ENCODE measurements at places on chromosomes 6 and 20.

DNA sequence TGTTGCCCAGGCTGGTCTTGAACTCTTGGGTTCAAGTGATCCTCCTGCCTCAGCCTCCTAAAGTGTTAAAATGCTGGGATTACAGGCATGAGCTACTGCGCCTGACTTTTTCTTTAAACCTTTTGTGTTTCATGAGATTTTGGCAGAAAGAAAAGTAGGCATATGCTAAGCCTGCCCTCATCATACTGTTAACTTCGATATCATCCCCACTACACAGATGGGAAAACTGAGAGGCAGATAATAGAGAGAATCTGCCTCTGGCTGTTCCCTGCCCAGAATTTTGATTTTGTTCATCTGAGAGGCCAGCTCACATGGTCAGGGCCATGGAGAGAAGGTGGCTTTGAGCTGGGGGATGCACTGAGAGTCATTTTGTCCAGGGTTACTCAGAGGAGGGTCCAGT is 7.5 kb downstream of the PABPC1L start:
- no peak for DNase-seq

DNA sequence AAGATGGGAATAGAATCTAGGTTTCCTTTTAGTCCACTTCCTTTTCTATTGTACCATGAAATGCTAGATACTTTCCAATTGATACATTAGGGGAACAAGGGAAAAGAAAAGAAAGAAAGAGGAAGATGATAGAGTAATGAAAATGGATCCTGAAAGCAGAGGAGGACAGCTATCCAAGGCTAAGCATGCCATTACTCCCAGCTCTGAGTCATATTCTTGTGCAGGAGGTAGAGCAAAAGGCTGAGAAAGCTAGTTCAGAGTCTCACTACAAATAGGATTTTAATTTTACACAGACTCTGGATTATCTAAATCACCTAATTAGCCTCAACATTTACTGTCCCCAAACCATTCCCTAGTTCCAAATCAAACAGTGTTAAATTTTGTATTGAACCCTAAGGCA is 23.6 kb downstream of the RWDD2A start:
- no peak for DNase-seq

GRCh38 chr20:24359321-24360027 is 110.0 kb upstream of the SYNDIG1 start:
- no peak for DNase-seq

DNA sequence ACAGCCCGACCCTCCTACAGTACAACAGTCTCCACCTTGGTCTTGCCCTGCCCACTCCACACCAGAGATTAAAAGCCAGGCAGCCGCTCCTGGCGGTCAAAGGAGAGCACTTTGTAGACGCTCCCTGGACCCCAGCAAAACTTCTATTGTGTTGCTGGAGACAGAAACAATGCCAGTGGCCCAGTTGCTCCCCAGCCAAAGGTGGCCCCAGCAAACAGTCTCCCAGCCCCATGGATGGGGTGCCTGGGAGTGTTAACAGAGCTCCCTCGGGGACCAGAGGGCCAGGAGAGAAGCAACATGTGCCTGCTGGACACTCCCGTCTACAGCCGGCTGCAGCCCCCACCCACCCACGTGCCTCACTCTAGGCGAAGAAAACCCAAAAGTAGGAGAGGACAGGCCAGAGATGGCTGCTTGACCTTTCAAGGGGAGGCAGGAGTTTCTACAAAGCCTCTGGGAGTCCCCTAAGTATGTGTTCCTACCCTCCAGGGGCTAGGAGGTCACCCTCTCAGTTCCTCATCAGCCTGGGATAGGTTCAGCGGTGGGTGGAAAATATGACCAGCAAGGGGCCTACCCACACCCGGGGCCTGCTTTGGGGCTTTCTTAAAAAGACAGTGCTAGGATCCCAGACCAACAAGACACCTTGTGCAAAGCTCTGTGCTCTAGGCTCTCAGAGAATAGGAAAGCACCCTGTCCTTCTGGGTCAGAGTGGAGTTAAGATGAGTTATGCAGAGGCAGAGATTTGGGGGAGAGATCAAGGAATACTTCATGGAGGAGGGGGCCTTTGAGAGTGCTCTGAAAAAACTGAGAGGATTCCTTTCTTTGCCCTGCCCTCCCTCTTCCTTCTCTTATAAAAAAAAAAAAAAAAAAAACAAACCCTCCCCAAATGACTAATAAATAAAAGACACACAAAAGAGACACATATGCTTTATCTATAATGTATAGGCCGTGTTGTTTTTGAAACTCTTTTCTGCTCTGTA is 19.0 kb upstream of the PREX1 start:
- peak; percentile 84 for DNase-seq

GRCh38 chr6:60679175-60679574 is 1606.8 kb downstream of the KHDRBS2 start:
- no peak for DNase-seq

- peak; percentile 49 for DNase-seq
Observed at GRCh38 chr6:163170294-163170883, 244.1 kb upstream of the QKI start.

- DNase-seq = no peak
Observed at GRCh38 chr6:158962371-158962770, 37.6 kb downstream of the RSPH3 start.

DNA sequence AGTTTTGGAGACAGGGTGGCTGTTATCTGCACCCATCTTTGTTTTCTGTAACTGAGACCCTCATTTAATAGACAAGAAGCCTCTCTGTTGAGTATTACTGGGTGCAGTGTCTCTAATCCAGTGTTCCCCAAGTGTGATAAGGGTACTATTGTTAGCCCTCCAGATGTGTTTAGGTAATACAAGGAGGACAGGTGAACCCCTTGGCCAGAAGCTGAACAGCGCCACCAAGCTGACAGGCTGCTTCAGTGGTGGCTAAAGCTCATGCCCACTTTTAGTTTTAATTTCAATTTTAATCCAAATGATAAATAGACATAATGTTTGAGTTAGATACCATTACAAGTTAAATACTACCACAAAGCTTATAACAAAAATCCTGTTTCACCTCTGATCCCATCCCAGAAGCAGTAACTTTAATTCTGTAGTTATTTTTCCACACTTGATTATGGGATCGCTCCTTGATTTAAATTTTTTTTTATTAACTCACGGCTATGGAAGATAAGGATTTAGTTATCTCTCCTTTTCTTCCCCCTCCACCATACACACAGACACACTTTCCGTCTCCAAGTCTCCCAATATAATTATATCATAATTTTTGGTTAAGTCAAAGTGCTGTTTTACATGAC is 8.4 kb upstream of the STK35 start:
- peak; percentile 58 for DNase-seq

- no peak for DNase-seq
Observed at GRCh38 chr20:2658414-2659354, 5.3 kb downstream of the IDH3B start.

DNA sequence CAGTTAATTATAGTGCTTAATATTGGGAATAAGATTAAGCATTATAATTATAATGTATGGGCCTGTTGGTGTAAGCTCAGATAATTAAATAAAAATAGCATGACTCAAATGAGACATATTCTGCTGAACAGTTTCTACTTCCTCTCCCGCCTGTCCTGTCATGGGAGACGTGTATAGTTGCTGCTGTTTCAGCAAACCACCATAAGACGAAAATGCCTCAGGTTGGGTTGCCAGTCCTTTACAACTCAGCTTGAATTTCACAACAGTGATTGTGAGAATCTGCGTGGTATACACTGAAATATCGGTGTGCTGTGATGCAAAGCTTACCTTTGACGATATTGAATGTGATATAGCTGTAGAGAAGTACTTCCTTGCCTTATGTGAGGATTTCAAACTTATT is 99.5 kb downstream of the POPDC3 start:
- no peak for DNase-seq

GRCh38 chr6:43246301-43247113 is 3.2 kb downstream of the TTBK1 start:
- peak; percentile 83 for DNase-seq

GRCh38 chr20:23298155-23298554 is 52.4 kb upstream of the NXT1 start:
- no peak for DNase-seq

DNA sequence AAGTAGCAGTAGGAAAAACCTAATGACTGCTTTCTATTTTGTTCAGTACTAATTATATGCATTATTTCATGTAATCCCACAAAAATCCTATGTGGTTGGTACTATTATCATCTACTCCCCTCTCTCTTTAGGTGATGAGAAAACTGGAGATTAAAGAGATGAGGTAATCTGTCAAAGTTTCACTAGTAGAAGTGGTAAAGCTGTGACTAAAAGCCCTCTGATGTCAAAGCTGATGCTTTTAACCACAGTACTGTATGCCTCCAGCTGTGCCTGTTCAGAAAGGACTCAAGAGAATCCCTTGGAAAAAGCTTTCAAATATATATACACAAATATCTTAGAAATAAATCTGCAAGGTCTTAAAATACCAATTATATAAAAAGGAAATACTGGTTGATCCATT is 38.0 kb downstream of the PHIP start:
- DNase-seq = no peak

- no peak for DNase-seq
Observed at GRCh38 chr20:37295595-37295994, 6.1 kb downstream of the MANBAL start.

- no peak for DNase-seq
Observed at GRCh38 chr20:47244451-47244850, 112.0 kb downstream of the ZMYND8 start.

DNA sequence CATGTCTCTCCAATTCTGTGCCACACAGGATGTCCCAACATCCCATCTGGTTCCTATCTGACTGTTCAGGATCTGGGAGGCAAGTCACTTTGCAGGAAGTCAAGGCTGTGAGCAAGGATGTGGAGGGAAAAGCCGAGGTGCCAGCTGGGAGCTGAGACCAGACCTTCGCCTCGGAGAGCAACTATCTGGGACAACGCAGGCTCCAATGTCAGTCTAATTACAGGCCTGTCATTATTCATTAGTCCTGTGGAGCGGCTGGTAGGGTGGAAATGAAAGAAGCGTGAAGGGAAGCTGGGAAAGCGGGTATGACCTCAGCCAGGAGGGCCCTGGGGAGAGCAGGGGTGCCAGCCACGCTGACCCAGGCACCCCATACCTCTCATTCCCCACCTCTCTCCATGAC is 147.3 kb downstream of the UNC5CL start:
- DNase-seq = no peak

GRCh38 chr6:131135244-131136020 is at the start of gene AKAP7:
TSS of gene AKAP7 (plus strand) at chr6:131135467. CDS start at chr6:131135764, 297 bp downstream.
- DNase-seq = peak; percentile 71

DNA sequence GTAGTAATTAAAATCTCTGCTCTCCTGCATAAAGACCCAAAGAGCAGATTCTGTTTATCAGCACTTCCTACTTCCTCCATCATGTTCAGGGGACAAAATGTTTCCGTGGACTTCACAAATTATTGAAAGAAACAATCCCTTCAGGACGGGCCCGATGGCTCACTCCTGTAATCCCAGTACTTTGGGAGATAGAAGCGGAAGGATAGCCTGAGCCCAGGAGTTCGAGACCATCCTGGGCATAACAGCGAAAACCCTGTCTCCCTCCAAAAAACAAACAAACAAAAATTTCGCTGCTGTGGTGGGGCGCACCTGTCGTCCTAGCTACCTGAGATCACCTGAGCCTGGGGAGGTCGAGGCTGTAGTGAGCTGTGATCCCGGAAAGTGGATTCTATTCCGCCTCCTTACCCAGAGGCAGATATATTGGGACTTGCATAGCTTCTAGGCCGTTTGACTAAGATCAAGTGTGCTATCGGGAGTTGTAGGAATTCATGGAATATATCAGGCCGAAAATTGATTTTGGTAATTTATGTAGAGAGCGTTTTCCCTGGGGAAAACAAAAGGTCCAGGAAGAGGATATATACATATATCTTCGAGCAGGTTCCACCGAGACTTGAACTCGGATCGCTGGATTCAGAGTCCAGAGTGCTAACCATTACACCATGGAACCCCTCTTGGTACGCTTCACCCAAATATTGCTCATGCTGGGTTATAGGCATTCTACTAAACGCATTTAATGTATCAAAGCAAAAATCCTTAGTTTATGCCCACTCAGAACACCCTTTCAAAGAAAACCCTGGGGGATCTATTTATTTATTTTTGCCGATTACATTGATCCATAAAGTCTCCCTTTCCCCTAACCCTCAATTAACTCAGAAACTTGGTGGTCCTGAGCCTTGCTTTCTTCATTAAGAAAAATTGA is 74.5 kb upstream of the ZNF184 start:
- DNase-seq = peak; percentile 4

DNA sequence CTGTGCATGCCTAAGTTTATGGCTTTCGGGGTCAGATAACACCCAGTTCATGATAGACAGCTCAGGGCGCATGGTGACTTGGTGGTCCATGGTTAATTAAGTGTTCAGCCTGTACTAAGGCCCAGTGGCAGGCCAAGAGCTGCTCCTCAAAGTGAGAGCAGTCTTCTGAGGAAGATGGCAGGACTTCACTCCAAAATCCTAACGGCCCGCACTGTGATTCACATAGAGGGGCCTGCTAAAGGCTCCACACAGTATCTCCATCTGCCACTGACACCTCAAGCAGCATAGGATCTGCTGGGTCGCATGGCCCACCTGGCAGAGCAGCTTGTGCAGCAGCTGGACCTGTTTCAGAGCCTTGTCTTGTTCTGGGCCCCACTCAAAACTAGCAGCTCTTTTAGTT is 10.6 kb upstream of the CST7 start:
- no peak for DNase-seq

DNA sequence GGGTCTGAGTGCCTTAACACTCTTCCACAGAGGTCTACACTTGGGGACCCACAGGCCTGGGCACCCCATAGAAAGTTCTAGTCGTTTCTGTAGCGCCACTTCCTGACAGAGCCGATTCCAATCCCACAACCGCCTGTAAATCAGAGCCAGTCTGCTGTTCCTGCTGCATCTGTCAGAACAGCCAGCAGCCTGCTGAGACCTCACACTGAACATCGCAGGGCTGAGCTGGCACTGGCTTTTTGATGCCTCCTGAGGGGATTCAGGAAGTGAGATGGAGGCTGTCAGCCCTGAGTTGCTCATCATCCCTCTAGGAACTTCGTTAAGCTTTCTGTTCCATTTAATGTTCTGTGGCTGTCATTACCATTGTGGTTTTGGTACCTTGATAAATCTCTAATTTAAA is 48.9 kb downstream of the DCBLD1 start:
- DNase-seq = no peak

DNA sequence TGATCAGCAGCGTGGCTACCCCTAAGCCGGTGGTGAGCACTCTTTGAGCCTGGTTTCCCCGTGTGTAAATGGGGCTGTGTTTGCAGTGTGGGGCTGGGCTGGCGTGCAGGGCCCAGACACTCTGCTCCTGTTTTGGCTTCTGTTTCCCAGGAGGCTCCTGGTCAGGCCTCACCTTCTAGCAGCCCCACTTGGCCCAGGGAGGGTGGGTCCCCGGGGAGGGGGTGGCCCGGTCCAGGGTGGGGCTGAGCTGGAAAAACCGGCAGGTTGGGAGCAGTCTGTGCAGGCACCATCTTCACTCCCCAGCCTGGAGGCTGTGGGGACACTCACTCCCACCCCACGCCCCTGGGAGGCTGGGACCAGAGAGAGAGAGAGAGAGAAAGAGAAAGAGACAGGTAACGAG is 25.3 kb downstream of the CEBPB start:
- no peak for DNase-seq

- no peak for DNase-seq
Observed at GRCh38 chr6:154506582-154506981, 3.9 kb downstream of the CNKSR3 start.
